ENCODE measurements at places on chromosomes 1 and 21.
A peak's percentile ranks its signal among the peaks of the same experiment; 100 is the strongest.

DNA sequence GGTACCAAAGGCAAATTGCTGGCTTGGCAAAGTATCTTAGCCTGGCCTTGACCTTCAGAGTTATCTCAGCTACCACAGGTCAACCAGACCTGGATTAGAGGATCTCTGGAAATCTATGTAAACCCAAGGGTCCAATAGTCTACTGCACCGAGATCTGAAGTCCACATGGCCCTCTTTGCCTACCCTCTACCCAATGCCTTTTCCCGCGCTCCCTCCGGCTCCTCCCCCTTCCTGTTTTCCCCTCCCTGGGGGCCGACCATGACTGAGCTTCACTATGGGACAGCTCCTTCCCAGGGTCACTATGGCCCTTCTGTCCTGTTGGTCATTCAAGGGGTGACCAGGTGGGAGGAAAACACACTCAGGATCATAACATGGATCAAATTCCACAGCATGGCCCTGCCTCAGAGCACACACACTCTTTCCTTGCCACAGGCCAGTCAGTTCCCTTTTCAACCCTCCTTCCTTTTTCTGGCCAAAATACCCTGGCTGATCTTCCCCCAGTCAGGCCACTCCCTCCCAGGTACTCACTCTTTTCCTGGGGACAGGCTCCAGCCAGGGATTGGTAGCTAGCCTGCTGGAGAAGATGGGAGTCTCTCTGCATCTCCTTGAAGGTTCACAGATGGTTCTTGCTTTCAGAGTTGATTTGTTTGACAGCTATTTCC is 19.1 kb upstream of the TMEM183A start:
- DNase-seq, result no peak

- DNase-seq, result no peak
Measured at GRCh38 chr1:203036537-203036936, 10.2 kb downstream of the PPFIA4 start.

- peak; percentile 52 for DNase-seq
Measured at GRCh38 chr1:226643611-226644540, 95.2 kb downstream of the ITPKB start.

DNA sequence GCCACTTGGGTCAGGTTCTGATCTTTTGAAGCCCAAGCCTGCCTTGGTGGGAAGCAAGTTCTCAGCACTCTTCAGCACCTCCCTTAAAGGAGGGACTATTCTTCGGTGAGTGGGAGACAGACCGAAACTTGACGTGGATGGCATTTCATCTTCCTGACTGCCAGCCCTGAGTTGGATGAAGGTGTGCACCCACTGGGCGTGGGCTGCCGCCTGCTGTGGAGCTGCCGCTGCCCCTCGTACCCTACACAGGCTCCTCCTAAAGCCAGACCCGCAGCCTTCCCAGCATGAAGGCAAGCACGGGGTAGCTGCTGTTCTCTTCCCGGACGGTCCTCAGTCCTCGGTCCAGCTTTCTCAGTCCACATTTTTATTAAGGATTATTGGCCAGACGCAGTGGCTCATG is 84.2 kb downstream of the SLC66A1 start:
- no peak for DNase-seq

DNA sequence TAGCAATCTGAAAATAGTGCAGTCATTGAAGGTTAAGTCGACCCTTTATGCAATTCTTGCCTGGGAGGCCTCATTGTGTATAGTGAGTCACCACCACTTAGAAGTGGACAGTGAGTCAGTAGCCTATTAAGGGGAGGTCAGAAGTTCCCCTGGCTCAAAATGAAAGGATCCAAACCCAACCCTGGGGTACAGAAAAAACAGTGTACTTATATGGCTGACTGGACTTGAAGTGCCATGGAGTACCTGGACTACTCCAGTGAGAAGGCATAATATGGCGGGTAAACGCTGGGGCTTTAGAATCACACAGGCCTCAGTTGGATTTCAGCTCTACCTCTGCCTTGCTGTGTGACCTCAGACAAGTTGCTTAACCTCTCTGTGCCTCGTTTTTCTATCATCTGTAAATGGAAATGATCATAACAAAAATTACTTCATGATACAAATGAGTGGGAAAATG is 2.2 kb upstream of the BCL9 start:
- peak; percentile 26 for DNase-seq

- no peak for DNase-seq
Measured at GRCh38 chr1:113536182-113536780, 146.0 kb downstream of the MAGI3 start.

DNA sequence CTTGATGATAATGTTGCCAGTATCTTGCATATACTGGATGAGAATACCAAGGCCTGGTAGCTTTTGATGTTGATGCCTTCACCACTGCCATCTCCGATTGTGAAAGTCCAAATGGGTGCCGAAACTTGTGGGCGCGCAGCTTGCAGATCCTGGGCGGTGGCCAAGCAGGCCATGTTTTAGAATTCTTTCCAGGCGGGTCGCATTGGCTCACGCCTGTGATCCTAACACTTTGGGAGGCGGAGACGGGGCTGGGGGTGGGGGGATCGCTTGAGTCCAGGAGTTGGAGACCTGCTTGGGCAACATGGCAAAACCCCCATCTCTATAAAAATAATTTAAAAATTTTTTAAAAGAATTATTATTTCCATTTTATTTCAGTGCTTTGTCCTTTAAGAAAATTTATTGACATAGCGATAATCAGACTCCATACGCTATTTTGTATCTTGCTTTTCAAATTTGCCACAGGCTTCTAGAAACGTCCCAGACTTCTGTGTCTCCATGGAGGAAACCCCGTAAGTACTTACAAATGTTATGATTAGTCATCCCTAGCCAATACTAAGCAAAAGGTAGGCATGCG is 592 bp upstream of the ZNF326 start:
- no peak for DNase-seq

- DNase-seq, result no peak
Measured at GRCh38 chr1:77900687-77901293, 12.4 kb downstream of the NEXN start.

DNA sequence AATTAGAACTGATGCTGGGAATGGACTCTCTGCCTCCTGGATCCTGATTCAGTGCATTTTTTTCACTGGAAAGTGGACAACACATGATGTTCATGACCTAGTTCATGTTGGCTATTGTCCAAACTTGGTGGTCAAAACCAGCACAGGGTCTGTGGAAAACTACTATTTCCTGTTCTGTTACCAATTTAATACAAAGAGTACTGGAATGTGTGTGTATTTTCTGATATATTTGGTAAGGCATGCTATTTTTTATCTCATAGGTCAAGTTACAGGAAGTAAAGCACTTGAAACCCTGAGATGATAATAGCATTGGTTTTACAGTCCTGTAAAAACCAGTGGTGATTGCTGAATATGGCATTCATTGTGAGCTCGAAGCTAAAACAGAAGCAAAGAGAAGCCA is 89.9 kb downstream of the SGIP1 start:
- DNase-seq, result no peak

DNA sequence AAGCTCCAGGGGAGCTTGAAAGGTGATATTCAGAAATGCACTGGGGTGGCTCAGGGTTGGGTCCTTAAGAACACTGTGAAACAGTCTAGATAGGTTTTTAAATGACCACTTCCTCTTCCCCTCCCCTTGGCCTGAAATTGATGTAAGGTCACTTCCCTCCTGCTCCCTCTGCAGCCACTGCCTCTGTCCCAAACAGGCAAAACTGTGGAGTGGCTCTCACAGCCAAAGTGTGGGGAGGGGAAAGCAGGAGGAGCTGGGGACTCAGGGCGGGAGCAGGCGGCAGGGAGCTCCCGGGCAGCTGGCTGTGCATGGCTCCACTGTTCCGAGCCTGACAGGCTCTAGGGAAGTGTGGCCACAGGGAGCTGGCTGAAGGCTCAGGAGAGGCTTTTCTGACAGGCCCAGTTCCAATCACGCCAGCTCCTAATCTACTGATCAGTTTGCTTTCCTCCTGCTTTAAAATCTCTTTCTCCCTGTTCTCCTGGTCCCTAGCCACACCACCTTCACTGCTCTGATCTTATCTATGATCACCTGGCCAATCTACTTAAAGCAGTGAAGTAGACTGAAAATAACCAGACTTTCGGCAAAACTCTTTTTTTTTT is 5.1 kb upstream of the CSRP1 start:
- no peak for DNase-seq

DNA sequence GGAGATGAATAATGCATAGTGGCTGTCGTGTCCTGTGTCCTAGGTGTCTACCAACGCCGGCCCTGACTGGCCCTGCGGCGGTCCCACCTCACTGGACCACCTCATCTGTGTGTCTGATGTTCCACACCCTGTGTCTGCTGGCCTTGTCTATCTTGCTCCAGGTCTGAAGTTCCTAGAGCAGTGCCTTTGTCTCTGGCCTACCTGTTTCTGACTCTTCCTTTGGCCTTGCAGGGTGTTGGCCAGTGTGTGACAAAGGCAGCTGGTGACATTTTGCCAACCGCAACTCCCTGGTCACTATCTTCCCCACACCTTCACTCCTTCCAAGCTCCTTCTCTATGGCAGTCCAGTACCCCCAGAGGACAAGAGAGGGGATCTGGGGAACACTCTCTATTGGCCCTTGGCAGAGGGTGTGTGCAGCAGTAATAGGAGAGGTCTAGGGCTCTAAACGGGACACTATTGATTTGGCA is 1.4 kb upstream of the AHDC1 start:
- DNase-seq, result no peak

DNA sequence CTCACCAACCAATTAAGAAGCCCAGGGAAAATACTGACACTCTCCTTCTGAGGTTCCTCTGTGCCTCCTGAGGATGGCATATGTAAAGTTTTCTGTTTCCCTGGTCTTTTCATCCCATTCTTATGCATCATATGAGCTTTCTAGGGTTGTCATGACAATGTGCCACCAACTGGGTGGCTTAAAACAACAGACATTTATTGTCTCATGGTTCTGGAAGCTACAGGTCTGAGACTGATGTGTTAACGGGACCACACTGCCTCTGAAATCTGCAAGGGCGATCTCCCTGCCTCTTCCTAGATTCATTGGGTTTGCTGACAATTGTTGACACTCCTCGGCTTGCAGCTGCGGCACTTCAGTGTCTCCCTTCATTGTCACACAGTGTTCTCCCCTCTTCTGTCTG is 308.4 kb downstream of the RGS7 start:
- DNase-seq, result no peak

DNA sequence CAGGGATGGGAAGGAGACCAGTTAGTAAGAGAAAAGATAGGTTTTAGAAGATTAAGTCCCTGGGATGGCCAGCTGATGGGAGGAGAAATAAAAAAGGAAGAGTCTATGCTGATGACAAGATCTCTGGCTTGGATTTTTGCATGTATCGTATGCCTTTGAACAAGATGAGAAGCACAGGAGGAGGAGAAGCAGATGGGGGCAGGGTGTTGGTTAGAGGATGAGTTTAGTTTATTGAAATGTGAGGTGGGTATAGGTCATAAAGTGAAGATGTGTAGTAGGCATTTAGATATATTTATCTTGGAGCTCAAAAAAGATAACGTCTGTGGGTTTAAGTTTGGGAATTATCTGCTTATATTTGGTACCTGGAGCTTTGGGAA is 1.4 kb downstream of the TIPRL start:
- DNase-seq, result no peak

DNA sequence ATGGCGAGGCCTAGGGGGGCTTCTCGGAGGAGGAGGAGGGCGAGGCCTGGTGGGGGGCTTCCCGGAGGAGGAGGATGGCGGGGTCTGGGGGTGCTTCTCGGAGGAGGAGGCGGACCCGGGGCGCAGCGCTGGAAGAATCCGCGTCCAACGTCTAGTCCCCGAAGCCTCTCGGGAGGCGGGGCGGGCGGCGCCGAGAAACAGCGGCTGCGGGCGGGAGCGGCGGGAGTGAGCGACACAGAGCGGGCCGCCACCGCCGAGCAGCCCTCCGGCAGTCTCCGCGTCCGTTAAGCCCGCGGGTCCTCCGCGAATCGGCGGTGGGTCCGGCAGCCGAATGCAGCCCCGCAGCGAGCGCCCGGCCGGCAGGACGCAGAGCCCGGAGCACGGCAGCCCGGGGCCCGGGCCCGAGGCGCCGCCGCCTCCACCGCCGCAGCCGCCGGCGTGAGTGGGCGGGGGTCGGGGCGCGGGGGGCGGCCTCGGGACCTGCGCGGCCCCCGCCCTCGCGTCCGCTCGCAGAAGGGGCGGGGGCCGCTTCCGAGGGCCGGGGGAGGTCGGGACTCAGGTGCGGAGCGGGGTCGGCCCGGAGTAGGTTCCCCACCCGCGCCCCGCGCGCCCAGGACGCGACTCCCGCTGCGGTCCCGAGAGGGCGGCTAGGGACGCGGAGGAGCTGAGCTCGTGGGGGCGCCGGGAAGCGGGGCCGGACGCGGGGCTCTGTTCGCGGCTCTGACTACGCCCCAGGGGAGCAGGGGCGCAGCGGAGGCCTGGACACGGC is at the start of gene KLHL17:
KLHL17 (plus strand) TSS at position 222 of the 769 bp plus-strand sequence; CDS start at position 332, 110 bp downstream.
- DNase-seq, result peak; percentile 90

DNA sequence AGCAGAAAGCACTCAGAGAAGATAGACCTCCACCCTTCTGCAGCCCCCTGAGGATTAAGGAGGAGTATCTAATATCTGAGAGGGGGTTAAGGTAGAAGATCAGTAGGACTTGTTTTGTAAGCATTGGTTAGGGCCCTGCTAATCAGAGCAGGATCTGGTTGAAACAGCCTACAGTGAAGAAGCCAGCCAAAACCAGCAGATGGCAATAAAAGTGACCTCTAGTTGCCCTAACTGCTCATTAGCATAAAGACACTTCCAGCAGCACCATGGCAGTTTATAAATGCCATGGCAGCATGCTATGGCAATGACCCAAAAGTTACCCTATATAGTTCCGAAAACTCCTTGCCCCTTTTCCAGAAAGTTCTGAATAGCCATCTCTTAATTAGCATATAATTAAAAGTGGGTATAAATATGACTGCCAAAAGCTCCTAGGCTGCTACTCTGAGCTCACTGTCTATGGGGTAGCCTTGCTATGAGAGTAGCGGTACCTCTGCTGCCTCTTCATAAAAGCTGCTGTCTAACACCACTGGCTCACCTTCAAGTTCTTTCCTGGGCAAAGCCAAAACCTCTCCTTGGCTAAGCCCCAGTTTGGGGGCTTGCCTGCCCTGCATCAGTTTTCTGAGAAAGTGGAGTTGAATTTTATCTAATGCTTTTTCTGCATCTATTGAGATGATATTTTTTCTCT is 254.2 kb downstream of the PAPPA2 start:
- no peak for DNase-seq

GRCh38 chr1:24258735-24259424 is 60.3 kb upstream of the GRHL3 start:
- no peak for DNase-seq

DNA sequence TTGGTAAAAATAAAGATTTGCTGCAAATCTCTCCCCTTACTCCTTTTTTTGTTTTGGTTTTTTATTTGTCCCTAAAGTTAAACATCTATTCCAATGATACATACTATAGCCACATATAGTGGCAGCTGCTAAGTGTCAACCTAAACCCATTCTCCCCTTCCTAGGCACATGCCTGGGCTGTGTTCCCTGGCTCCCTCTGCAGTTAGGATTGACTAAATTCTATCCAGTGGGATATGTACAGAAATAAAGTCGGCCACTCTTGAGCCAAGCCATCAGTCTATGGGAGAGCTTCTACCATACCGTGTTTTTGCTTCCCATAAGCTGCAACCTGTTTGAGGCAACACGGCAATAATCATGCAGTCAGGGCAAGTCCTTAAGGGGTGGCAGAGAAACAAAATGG is 23.6 kb downstream of the MCOLN3 start:
- DNase-seq, result no peak

- no peak for DNase-seq
Measured at GRCh38 chr1:112599477-112599876, 19.5 kb downstream of the ST7L start.

All from stimulated activated naive CD8-positive, alpha-beta T cell treated with anti-CD3 and anti-CD28 coated beads, Interleukin-15, Interleukin-2, amounts not matched to agents 100 U/mL and 50 U/mL, for 24 hours (primary cell).